GM12878 (cell line): ENCODE measurements at places on chromosomes 13 and 19. TPM values are rescaled to one million over a fixed set of nuclear protein-coding genes. Genes with fewer than 3 reads are reported as not detected.

- H3K36me3 ChIP-seq, result peaks cover 2% of the 10 kb centered on the region
- H3K27ac ChIP-seq, result no peak overlapping the region
- H3K4me3 ChIP-seq, result no peak overlapping the region
- no peaks in the 10 kb centered on the region for H3K4me1 ChIP-seq
- H3K27me3 ChIP-seq, result no peaks in the 10 kb centered on the region
Observed at GRCh38 chr19:49987159-49987698, 26.3 kb upstream of the SIGLEC11 start.

The RFX1 gene
- 1.7 and 2.1 TPM in 2 replicates for polyA plus RNA-seq

The CEACAM19 gene
- polyA plus RNA-seq, result 0.25 TPM in 1 of 2 replicates, not detected in the other

The ZNF99 gene
- polyA plus RNA-seq, result not detected in 2 replicates

The DMPK gene
- 3.1 and 3.2 TPM in 2 replicates for polyA plus RNA-seq

The NKPD1 gene
- polyA plus RNA-seq, result not detected in 2 replicates
